Activated T-cell treated with anti-CD3 and anti-CD28 coated beads, Interleukin-2, amount 50 U/mL, for 24 hours (primary cell): ENCODE measurements at places on chromosomes 12 and 14.
A peak's percentile ranks its signal among the peaks of the same experiment; 100 is the strongest.

DNA sequence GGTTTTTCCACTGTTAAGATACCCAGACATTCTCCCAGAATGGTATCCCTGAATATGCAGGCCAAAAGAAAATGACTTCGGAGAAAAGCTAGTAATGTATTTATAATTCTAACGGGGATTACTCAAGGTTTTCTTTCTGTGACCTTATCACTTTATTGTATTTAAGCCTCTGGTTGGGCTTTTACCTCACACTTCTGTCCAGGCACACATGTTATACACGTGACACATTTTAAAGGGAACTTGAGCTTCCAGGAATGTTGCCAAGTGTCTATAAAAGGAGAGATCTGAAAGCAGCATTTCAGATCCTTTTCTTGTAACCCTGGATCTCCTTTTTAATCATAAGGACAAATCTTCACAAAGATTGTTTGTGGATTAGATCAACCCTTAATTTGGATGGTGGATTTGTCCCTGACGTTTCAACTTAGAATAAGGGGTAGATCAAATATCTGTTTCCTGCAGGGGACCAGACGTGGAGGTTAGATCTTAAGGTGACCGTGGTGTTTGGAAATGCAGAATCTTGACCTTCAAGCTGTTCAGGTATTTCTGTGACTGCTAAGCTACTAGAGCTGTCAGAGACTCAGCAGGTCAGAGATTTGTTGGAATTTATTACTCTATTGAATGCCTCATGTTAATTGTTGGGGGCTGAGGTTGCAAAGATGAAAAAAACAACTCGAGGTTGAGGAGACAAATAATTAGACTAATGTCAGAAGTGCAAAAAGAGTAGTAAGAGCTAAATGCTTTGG lies 1.5 kb downstream of the CIPC start:
- no peak for DNase-seq

- DNase-seq, result no peak
Measured at GRCh38 chr12:103181366-103182152, 224.1 kb downstream of the ASCL1 start.

DNA sequence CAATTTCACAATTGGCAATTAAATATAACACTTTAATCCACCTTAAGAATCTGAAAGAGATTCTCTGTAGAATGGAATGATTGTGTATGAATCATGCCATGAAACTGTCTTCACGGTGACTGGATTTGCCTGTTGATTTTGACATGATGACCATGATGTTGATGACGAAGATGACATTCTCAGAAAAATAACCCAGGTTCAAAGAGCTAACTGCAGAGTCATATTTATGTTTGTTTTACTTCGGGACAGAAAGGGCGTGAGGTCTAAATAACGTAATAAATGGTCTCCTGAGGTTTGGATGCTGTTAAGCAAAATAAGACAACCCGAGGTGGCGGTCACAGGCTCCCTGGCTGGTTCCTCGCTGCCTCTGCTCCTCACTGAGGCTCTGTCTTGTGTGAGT lies 532.0 kb downstream of the TMEM121 start:
- no peak for DNase-seq

GRCh38 chr12:53966085-53966384 lies 6.9 kb upstream of the HOXC11 start:
- DNase-seq, result no peak

GRCh38 chr14:28656704-28657255 lies 109.8 kb upstream of the FOXG1 start:
- no peak for DNase-seq

- peak; percentile 26 for DNase-seq
Measured at GRCh38 chr14:100617410-100618317, 30.4 kb upstream of the BEGAIN start.

- no peak for DNase-seq
Measured at GRCh38 chr12:1007276-1007675, 16.3 kb downstream of the ERC1 start.

- DNase-seq, result no peak
Measured at GRCh38 chr14:103402695-103403094, 17.5 kb downstream of the MARK3 start.

DNA sequence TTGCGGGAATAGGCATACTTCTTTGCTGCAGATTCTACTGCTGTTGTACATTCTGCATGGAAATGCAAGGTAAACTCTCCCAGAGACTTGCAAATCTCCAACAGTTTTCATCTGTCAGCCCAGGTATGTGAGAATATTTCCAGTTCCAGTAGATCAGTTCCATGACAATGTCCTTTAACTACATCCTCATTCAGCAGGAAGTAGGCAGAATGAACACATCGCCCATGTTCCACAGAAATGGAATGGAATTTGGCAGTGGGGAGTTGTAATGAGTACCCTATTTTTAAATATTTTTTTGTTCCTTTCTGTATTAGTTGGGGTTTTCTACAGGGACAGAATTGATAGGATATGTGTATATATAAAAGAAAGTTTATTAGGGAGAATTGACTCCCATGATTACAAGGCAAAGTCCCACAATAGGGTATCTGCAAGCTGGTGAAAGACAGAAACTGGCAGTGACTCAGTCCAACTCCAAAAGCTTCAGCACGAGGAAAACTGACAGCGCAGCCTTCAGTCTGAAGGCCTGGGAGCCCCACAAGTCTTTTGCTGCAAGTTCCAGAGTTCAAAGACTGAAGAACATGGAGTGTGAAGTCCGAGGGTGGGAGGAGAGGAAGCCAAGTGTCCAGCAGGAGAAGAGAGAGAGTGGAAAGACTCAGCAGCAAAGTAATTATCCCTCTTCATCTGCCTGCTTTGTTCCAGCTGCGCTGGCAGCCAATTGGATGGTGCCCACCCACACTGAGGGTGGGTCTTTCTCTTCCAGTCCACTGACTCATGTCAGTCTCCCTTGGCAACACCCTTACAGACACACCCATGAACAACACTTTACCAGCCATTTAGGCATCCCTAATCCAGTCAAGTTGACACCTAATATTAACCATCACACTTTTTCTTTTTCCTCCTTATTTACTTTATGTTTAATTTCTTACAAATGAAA lies 110.4 kb upstream of the SCAF11 start:
- no peak for DNase-seq

GRCh38 chr14:68693926-68694325 lies 98.9 kb downstream of the ZFP36L1 start:
- peak; percentile 27 for DNase-seq

- no peak for DNase-seq
Measured at GRCh38 chr12:70759161-70759918, 122.1 kb upstream of the PTPRB start.

DNA sequence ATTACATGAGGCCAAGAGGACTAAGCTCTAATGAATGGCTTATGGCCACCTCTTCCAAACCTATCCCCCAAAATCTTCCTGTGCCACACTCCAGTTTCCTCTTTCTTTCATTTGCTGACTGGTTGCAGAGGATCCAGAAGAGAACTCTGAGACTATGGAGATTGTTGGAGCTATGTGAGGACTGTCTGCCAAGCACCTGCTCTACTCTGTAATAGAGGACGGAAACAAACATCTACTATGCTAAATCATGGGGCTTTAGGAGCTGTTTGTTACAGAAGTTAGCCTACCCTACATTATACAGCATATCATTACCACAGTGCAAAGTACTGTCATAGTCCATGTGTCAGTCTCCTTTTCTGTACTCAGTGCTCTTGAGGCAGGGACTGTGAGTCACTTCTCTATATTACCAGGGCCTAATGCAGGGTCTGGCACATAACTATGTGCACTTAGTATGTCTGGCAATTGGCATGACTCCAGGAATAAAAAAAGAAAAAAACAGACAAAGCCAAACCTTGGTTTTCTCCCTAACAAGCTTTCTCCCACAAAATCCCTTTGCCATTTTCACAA lies 95.1 kb downstream of the RPAP3 start:
- DNase-seq, result no peak

- peak; percentile 40 for DNase-seq
Measured at GRCh38 chr12:49019443-49020324, 1.1 kb upstream of the PRKAG1 start.

GRCh38 chr12:6229224-6230218 lies 29.3 kb downstream of the CD9 start:
- peak; percentile 37 for DNase-seq

- no peak for DNase-seq
Measured at GRCh38 chr12:82609234-82609914, 77.3 kb upstream of the TMTC2 start.

GRCh38 chr14:105867961-105868599 lies 341.7 kb downstream of the TMEM121 start:
- DNase-seq, result peak; percentile 12

- peak; percentile 73 for DNase-seq
Measured at GRCh38 chr12:104457746-104458693, 1.3 kb downstream of the CHST11 start.

DNA sequence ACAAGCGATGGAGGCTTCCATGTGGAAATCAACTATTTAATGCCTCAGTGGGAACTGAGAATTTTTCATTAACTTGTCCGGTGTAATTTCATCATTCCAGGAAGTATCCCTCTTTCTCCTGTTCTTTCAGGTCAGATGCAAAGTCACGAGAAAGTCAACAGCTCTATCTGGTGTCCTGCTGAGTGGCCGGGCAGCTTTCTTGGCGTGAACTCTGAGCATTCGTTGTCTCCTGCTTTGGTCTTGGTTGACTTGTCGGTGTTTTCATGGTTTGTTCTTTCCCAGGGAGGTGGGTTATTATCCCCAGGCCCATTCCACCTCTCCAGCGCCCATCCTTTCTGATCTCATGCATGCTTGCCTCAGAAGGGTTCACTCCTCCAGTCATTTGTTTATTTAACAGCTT lies 149.1 kb downstream of the GLT1D1 start:
- no peak for DNase-seq

- DNase-seq, result no peak
Measured at GRCh38 chr14:81927070-81927469, 393.4 kb upstream of the SEL1L start.

- DNase-seq, result peak; percentile 11
Measured at GRCh38 chr14:100531152-100532121, 55.8 kb downstream of the BEGAIN start.

DNA sequence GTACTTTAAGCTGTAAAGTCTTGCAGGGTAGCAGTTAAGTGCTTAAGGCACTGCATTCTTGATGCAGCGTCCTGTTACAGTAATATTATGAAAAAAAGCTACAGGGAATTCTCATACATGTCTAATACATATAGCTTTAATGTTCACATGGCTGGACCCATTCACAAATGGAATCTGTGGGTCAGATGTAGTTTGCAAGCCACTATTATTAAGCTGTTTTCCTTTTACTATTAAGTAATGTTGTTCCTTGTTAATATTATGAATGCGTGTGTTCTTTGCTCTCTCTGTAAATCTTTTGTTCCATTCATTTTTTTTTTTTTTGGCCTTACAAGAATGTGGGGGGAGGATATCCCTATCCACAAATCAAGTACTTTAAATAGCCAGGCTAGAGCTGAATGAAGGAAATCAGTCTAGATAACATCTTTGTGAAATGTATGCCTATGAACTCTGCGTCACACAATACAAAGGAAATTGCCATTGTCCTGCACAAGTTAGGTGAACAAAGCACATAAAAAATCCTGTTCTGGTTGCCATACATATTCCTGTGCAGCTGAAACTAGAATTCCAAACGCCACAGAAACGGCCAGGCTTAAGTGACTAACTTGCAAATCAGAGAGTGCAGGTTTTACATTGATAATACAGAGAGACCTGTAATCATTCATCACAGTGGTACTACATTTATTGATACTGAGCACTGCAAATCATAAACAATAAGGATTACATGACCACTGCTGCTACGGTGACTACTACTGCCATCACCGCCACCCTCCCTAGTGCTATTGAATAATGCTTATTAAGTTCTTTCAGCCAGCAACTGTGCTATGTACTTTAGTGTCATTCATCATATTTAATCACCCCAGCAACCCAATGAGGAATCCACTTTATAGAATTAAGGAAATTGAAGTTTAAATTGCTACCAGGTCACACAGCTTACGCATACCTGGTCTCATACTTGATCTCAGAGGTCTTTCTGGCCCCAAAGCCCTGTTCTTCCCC lies 111.9 kb downstream of the HMGA2 start:
- no peak for DNase-seq

DNA sequence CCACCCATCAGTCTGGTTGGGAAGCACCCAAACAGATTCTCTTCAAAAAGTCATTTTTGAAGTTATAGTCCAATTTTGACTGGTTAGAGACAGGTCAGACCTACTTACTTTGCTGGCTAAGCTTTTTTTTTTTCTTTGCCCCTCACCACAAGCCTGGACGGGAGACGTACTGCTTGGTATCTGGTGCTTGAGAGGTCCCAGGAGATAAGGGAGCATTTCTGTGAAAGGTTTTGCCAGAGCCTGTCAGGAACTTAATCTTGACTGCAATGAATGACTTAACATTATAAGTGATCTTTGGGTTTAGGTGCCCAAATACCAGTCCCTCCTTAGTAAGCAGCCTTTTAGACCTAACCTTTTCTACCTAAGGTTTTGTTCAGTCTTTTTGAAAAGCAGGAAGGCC lies 6.3 kb downstream of the MTHFD1 start:
- no peak for DNase-seq
